ENCODE measurements at places on chromosomes 11 and 22.

DNA sequence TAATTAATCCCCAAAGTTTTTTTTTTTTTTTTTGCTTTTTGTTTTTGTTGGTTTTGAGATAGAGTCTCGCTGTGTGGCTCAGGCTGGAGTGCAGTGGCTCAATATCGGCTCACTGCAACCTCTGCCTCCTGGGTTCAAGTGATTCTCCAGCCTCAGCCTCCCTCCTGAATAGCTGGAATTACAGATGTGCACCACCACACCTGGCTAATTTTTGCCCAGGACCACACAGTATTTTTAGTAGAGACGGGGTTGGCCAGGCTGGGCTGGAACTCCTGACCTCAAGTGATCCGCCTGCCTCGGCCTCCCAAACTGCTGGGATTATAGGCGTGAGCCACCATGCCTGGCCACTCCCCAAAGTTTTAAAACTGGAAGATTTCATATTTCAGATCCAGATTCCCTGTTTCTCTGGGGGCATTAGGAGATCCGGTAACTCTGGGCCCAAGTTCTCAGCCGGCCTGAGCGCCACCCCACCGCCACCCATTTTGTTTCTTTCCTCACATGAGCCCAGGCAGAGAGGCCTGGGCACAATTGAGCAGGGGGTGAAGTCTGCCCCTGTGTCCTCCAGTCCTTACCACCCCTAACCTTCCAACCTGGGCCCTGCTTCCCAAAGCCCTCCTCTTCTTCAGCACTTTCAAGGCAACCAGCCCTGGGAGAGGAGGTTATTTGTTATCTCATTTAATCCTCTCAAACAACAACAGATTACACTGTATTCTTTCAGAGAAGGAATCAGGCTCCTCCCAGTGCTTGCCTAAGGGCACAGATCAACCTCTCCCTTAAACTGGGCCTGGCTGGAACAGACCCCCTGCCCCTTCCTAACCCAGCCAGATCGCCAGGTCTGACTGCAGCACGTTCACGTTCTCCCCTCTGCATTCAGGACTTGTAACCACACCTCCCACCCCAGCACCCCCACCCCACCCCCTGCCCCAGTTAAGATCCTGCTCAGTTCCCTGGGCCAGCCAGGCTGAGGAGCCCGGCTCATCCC lies 1.9 kb upstream of the CSNK1E start:
- DNase-seq, result no peak

DNA sequence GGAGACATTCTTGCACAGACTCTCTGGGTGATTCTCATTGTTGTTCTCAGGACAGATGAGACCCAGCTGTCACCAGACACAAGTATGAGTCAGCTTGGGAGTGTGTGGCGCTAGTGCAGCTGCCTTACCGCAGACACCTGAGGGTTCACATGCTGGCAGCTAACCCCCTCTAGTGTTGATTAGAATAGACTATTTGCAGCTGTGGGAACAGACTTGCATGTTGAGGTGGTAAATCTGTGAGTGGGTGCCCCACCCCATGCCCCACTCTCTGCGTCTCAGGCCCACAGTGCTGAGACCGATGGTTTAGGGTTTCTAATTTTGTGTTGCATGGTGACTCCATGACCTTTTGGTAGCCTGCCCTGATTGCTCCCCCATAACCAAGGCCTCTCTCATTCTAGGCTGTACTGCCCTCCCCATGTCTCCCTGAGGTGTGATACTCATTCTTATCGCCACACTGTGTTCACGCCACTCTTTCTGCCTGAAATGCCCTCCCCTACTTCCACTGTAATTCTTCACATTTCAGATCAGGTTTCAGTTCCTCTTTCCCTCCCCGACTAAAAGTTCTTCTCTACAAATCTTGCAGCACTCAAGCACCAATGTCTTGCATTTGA lies 73.7 kb upstream of the KIRREL3 start:
- no peak for DNase-seq

DNA sequence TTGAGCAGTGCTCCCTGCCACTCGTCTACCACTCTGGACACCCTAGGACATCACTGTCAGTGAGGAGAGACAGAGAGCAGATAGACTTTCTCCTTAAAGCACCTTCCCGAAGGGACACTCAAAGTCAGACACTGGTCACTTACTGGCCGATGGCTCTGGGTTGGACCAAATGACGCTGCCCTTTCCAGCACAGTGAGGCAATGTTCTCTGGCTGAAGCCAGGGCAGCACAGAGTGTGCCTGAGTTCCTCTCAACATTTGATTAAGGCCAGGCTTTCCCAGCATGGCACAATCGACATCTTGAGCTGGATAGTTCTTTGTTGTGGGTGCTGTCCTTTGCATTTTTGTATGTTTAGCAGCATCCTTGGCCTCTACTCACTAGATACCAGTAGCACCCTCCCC lies 206.2 kb downstream of the CSNK2A3 start:
- no peak for DNase-seq

DNA sequence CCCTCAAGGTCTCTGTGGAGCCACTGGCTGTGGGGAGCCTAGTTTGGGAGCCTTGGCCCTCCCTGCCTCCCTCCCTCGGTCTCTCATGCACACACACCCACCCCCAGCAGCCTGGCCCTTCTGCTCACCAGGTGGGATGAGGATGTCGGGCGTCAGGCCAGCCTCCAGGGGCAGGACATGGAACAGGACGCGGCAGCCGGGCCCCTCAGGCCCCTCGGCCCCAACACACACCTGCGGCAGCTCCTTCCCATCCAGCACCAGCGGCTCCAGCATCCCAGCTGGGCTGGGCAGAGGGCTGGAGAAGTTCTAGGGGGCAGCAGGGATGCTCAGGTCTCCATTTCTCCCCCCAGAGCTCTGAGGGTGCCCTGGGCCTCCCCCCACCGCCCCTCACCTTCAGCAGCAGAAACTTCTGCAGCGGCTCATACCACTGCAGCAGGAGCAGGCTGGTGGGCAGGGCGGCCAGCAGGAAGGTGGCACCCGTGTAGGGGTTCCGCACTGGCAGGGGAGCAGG lies 11.2 kb downstream of the MAP4K2 start:
- DNase-seq, result no peak

DNA sequence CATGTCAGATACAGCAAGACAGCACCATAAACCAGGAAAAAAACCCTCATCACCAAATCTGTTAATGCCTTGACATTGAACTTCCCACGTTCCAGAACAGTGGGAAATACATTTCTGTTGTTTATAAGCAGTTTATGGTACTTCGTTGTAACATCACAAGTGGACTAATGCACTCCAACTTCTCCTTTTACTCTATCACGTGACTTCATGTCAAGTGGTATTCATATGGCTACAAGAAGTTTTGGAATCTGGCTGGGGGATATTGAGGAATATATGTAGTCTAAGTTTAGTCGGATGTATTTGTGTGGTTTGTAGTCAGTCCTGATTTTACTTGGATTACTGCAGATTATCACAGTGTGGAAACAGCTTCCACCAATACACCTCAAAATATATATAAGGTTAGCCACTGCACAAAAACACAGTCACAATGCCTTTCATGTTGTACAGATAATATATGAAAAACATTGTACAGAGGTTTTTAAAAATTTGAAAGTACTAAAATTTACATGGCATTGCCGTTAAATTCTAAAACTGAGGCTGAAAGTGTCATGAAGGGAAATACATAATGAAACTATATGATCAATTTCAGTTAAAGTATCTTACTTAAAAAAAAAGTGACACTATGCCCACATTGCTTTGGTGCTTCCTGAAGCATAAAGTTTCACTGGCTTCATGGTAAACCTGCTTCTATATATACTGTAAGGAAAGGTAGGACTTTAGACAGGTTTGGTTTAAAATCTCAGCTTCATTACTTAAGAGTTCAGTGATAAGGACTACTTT lies 134.1 kb downstream of the CASP12 start:
- DNase-seq, result no peak

- DNase-seq, result no peak
Observed at GRCh38 chr22:24516301-24516737, 21.2 kb downstream of the UPB1 start.

DNA sequence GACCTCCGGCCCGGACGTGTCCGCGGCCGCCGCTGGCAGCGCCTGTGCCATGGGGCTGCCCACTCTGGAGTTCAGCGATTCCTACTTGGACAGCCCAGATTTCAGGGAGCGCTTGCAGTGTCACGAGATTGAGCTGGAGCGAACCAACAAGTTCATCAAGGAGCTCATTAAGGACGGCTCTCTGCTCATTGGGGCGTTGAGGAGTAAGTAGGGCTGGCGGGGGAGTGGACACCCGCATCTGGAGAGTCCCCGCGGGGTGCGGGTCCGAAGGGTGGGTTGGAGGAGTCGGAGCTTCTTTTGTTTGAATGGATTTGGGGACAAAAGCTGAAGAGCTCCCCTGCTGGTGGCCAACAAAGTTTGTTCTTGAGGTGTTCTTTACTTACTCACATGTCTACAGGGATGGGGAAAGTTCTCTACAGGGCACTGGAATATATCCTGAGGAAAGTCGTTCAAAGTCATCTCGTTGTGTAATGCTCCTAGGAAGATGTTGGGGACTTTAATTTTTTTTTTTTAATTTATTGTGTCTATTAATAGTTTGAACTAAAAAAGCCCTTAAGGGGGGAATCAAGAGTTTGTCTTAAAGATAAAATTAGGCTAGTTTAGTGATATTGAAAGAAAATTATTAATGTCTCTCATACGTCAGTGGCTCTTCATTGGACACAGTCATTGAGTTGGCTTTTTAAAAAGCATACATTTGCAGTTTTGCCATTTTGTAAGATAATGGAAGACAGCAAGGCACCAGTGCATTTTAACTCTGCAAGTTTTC lies 725 bp downstream of the ARHGAP42 start:
- DNase-seq, result peak; percentile 55

- DNase-seq, result no peak
Observed at GRCh38 chr11:118398791-118399559, 2.4 kb upstream of the ATP5MG start.

DNA sequence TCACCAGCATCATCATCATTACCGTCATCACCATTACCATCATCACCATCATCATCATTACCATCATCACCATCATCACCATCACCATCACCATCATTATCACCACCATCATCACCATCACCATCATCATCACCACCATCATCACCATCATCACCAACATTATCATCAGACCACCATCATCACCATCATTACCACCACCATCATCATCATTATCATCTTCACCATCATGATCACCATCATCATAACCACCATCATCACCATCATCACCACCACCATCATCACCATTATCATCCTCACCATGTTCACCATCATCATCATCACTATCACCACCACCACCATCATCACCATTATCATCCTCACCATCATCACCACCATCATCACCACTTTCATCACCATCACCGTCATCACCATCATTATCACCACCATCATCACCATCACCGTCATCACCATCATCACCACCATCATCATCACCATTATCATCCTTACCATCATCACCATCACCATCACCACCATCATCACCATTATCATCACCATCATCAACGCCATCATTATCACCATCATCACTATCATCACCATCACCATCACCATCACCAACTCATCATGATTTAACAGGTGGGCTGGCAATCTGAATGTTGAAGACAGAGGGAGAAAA lies 2.4 kb upstream of the MYEOV start:
- no peak for DNase-seq

DNA sequence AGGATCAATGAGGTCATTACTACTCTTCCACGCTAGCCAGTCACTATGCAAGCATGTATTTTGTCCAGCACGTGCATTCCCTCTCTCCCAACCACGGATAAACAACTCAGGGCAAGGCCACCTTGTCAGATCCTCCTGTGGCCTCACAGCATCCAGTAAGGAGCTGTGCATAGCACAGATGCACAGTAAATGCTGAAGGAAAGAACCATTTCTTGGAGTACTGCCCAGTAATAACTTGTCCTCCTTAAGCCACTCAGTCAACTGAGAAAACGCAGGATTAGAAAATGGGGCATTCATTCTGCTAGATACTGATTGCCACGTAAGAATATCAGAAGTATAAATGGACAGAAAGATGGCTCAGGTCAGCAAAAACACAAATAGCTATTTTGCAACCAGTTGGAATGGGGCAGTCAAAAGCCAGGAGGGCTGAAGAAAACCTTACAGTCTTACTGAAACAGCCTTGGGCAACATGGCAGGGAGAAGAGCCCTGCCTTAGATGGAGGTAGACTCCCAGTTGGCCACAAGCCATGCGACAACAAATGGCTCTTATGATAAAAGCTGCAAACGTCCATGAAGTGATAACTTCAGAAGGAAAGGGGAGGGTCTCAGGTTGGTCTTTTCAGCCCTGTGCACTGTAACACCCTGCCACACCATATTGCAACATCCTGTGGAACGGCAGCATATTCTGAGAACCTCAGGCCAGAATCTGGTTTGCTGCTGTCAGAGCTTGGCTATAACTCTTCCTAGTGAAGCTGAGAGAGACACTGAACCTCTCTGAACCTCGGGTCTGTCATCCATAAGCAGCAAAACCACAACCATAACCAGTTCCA lies 23.0 kb downstream of the PC start:
- DNase-seq, result no peak

DNA sequence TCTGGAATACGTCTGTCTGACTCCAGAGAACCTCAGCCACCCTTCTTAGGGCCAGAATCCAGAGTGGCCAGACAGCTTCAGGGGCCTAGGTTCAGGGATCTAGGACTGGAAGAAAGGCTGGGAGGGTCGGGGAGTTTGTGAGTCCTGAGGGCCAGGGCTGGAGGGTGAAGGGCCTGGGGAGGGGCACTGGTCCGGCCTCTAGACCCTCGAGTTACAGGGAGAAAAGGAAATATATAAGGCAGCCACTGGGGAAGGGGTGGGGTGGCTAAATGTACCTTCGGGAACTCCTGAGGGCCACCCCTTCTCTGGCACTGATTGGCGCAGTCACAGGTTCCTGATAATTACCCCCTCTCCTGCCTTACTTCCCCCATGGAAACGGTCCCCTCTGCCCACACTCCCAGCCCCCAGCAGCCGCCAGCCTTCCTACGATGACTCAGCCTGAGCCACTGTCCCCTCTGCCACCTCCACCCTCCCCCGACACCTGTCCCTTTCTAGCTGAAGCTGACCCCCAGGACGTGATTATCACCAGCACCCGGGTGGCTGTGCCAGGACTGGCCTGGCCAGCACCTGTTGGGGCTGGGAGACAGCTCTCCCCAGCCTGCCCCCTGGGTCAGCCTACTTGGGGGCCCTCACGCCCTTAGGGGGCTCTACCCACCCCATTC lies 26.4 kb downstream of the MB start:
- no peak for DNase-seq

- no peak for DNase-seq
Observed at GRCh38 chr11:62806611-62807121, 1.4 kb upstream of the NXF1 start.

All from Right ventricle myocardium superior (tissue), 1 donor.